ENCODE measurements at places on chromosomes 6 and 20.
A peak's percentile ranks its signal among the peaks of the same experiment; 100 is the strongest.

DNA sequence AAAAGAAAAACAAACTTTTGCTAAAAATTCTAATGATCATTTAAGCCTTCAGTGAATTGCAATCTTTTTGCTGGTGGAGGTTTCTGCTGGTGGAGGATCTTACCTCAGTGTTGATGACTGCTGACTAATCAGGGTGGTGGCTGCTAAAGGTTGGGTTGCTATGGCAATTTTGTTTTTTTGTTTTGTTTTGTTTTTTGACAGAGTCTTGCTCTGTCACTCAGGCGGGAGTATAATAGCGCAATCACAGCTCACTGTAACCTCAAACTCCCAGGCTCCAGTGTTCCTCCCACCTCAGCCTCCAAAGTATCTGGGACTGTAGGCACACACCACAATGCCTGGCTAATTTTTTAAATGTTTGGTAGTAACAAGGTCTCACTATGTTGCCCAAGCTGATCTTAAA, 94.7 kb downstream of the ANKRD6 start:
- DNase-seq: no peak

GRCh38 chr6:148905901-148906300, 159.1 kb downstream of the UST start:
- DNase-seq: no peak

- DNase-seq: no peak
Measured at GRCh38 chr6:136751522-136751956, 40.7 kb downstream of the MAP3K5 start.

GRCh38 chr6:22001396-22002027, 295.3 kb downstream of the PRL start:
- no peak for DNase-seq

DNA sequence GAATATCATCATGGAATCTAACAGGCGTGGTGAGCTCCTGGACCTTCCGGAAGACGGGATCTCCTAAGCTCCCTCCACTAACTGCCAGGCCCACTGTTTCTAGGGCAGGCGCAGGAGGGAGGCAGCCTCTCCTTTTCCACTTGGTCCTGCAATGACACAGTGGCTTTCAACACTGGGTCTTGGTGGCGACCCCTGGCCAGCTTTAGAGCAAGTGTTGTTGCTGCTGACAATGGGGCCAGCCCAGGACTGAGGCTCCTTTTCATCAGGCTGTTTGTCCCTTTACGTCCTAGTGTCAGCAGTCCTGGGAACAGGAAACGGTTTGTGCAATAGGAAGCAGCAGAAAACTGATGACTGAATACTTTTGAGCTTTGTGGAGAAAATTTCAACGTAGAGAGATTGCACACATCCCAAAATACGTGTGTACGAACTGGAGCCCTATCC, 9.7 kb upstream of the QKI start:
- DNase-seq: no peak

- DNase-seq: no peak
Measured at GRCh38 chr6:66825539-66825938, 1118.5 kb upstream of the EYS start.

- DNase-seq: no peak
Measured at GRCh38 chr6:136600818-136601217, 50.6 kb upstream of the MAP7 start.

DNA sequence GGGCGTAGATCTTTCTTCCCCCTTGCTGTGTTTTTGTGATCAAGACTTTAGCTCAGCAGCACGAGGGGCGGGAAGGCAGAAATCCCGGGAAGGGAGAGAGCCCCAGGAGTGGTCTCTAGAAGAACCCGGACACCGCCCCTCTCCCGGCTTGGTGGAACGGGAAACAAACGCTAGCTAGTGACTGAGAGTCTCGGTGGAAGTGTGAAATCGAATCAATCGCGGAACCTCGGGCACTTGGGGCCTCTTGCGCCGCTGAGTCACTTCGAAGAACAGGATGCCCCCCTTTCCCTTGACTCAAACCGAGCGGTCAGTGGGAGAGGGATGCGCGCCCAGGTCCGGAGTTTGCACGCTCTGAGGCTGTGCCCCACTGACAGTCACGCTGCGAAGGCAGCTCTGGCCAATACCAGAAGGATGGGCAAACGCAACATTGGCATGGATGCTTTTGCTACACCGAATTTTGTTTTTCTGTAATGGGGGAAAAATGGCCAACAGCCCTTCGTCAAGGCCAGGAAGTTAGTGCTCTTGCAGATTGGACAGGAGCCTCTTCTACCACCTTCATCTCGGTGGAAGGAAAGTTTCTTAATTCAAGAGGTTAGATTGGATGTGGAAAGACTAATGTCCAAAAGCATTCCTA, 1.6 kb upstream of the OLIG3 start:
- DNase-seq: no peak

- no peak for DNase-seq
Measured at GRCh38 chr6:74075323-74075722, 379.3 kb downstream of the CD109 start.

- DNase-seq: no peak
Measured at GRCh38 chr6:183668-184067, 108.6 kb upstream of the DUSP22 start.

DNA sequence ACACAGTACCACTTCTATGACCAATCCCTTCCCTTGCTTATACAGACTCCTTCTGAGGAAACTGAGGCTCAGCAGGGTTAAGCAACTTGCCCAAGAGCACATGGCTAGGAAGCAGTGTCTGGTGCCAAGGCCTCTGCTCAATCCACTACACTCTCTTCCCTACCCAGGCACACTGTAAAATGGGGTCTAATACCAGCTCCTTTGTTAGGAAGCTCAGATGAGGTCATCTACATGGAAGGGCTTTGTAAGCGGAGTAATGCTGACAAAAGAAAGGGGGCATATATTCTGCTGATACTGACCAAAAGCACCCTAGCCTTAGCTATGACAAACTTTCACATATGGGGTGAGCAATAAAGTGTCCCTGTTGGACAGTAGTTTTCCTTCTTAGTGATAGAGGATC, 9.1 kb downstream of the TRIM26 start:
- no peak for DNase-seq

DNA sequence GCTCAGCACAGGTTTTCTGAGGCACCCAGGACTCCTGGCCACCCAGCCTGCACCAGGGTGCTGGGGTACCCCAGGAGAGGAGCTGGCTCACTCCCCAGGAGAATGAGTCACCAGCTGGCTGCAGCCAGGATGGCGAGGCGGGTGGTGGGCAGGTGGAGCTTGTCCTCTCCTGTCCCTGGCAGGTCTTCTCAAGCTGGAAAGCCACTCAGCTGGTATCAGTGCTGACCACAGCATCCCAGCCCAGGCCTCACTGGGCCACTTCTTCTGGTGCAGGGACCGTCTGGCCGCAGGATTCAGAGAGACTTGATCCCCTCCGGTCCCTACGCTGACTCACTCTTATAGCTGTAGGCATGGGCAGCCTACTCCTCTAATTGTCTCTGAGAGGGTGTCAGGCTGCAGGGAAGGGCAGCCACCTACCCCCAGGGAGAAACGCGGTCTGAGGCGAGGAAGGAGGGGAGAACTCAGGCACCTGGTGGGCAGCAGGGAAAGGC, 22.2 kb downstream of the TFEB start:
- peak; percentile 75 for DNase-seq

DNA sequence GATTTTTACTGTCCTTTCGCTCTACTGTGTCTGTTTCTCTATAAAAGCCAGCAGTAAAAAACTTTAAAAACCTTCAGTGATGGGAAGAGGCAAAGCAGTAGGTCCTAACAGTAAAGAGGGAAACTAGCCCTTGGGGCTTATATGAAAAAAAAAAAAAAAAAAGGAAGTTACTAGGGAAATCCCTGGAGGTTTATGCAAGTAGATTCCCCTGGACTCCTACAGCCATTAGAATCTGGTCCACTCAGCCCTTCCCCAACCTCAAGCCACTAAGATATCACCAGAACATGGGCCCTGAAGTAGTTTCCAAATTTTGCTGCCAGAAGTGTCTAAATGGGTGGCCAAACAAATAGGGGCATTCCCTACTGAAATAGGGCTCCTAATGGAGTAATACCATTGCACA, 70.5 kb upstream of the HINT3 start:
- no peak for DNase-seq

GRCh38 chr20:14193885-14194284, 143.5 kb downstream of the FLRT3 start:
- no peak for DNase-seq

DNA sequence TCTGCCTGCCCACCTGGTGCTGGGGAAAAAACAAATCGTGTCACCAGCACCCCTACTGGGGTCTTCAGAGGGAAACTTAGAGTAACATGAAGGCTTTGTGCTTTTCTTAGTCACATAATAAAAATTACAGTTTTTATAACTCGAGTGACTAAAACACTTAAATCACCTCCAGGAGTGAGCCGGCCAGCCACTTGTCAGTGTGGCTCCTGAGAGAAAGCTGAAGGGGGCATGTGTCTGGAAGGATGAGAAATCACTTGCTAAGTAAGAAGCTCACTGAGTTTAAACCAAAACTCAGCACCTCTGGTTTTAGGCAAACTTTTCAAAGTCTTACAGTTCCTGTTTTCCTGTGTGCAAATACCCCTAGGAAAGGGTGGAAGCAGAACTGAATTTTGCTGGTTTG, 372.2 kb downstream of the CDH26 start:
- no peak for DNase-seq

GRCh38 chr6:21823371-21823770, 229.8 kb downstream of the SOX4 start:
- DNase-seq: no peak

DNA sequence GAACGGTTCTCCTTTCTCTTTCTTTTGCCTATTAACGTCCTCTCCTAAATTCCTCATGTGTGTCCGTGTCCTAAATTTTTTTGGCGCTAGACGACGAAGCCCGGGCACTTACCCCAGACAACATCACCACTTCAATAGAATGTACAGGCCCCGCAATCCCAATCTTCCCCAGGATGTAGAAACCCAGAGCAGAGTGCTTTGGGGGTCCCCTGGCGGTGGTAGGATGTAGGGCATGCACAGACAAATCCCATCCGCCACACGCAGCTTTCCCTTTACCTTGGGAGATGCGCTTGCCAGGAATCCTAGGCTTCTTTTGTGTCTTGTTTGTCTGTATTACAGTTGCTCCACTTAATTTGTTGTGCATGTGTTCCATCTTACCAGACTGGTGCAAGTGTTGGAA, 417.3 kb upstream of the ARID1B start:
- DNase-seq: no peak

- no peak for DNase-seq
Measured at GRCh38 chr6:106546691-106547414, 82.4 kb downstream of the RTN4IP1 start.

- no peak for DNase-seq
Measured at GRCh38 chr6:155383913-155384312, 69.6 kb upstream of the TFB1M start.

GRCh38 chr6:140830666-140831065, 1302.1 kb upstream of the GJE1 start:
- DNase-seq: no peak

- DNase-seq: no peak
Measured at GRCh38 chr20:61500791-61501321, 248.8 kb downstream of the CDH4 start.

GRCh38 chr6:157877573-157878438, 54.8 kb downstream of the SNX9 start:
- no peak for DNase-seq

DNA sequence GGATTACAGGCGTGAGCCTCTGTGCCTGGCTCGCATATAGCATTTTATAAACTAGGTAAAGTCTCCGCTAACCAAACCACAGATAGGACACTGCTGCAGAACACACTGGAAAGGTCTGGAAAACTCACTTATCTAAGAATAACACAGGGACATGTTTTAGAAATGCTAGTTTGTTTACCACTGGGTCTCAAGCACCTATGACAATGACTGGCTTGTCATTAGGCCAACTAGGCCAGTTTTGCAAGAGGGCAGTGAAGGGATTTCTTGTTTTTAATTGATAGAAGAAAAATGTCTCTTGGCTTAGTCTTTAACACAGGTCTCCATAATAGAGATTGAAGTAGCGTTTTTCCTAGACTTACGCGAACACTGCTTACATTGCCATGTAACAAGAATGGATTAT, 201.4 kb downstream of the TMEM242 start:
- no peak for DNase-seq
